ENCODE measurements at places on chromosomes 7 and 10. TPM values are rescaled to one million over a fixed set of nuclear protein-coding genes. Genes with fewer than 3 reads are reported as not detected.

The MRPS24 gene
- 121 TPM for total RNA-seq

The LDB3 gene
- total RNA-seq = 0.09 TPM

The ITIH2 gene
- total RNA-seq = not detected

DNA sequence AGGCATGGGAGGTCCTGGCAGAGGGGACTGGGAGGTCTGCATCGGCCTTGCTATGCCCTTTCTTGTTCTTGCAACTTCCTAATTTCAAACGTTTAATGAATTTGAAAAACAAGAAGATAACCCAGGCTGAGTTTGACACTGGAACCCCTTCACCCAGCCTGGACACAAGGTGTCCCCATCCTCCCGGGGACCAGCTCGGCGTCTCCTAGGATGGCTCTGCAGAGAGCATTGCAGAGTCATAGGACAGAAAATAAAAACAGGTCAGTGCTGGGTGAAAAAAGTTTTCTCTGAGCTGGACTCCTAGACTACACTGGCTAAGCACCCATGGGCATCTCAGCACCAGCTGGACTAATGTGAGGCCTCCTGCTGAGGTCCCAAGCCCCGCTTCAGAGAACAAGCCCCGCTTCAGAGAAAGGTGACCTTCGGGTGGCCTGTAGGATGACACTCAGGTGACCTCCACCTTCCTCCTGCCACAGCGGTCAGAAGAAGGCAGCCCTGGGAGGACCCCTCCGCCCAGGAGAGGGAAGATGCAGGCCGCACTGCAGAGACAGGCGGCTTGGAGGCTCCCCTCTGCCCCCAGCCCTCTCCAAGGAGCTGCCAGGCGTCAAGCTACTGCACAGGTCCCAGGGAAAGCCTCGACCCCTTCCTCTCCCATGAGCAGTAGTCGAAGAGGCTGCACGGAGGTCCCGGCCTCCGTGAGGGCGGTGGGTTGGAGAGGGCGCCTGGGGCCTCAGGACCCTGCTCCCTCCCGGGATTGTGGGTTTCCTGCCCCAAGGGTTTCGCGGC lies 9.3 kb upstream of the UNCX start:
- no peak overlapping the region for H3K27ac ChIP-seq
- no peaks in the 10 kb centered on the region for H3K36me3 ChIP-seq
- H3K4me3 ChIP-seq = no peak overlapping the region
- H3K4me1 ChIP-seq = no peaks in the 10 kb centered on the region
- H3K27me3 ChIP-seq = peaks cover 52% of the 10 kb centered on the region
- DNase-seq = no peak

DNA sequence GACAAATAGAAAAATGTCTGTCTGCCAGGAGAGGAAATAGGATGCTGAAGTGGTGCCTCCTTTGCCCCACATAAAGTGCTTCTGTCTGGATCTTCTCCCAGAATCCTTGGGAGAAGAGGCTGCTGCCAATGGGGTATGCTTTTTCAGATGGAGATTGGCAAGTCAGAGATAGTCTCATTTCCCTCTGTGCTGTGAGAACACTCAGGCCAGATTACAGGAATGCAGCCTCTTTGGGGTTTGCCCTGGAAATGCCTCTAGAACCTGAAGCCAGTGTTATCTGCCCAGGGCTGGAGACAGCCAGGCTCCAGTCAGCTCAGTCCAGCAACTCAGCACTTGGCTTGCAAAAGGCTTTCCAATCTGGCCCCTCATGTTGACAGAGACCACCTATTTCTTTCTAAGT lies 119.1 kb upstream of the PHYHIPL start:
- H3K36me3 ChIP-seq = no peaks in the 10 kb centered on the region
- H3K27ac ChIP-seq = no peak overlapping the region
- no peak overlapping the region for H3K4me3 ChIP-seq
- no peak for DNase-seq
- H3K27me3 ChIP-seq = no peaks in the 10 kb centered on the region

- no peak overlapping the region for H3K27ac ChIP-seq
- no peak overlapping the region for H3K4me3 ChIP-seq
- no peaks in the 10 kb centered on the region for H3K36me3 ChIP-seq
- peaks cover 6% of the 10 kb centered on the region for H3K27me3 ChIP-seq
- no peak for DNase-seq
Measured at GRCh38 chr10:88805924-88806323, 3.4 kb downstream of the LIPM start.

- H3K27me3 ChIP-seq = no peaks in the 10 kb centered on the region
- peaks cover 46% of the 10 kb centered on the region for H3K4me1 ChIP-seq
- peak overlapping the region; percentile 99 for H3K4me3 ChIP-seq
Measured at GRCh38 chr10:18659819-18660535, 746 bp downstream of the ARL5B start.

DNA sequence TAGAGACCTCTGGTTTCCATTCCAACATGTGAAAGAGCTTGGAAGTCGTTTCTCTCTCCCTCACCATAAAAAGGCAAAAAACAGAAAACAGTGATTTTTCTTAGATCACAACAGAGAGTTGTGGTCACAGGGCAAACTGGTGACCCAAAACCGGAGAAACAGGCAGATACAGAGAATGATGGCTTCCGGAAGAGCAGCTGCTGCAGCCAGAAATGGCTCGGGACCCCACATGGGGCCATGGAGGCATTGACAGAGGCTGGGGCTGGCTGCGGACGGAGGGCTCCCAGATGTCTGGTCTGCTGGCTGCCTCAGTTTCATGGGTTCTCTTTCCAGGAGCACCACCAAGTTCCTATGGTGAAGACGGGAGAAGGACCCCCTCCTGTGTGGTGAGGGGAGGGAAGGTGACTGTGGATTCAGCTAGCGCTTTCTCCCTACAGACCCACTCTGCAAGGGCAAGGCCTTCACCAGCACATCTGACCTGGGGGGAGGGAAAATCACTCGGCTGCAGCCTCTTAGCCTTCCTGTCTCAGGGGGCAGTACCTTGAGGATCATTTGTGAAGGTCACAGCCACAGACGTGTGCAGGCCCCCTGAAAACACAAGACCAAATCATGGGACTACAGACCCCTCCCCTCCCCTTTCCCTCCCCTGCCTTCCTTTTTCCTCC lies 81.4 kb downstream of the WDR37 start:
- no peaks in the 10 kb centered on the region for H3K36me3 ChIP-seq
- no peak for DNase-seq
- H3K4me3 ChIP-seq = no peak overlapping the region
- H3K27me3 ChIP-seq = no peaks in the 10 kb centered on the region
- H3K27ac ChIP-seq = no peak overlapping the region

DNA sequence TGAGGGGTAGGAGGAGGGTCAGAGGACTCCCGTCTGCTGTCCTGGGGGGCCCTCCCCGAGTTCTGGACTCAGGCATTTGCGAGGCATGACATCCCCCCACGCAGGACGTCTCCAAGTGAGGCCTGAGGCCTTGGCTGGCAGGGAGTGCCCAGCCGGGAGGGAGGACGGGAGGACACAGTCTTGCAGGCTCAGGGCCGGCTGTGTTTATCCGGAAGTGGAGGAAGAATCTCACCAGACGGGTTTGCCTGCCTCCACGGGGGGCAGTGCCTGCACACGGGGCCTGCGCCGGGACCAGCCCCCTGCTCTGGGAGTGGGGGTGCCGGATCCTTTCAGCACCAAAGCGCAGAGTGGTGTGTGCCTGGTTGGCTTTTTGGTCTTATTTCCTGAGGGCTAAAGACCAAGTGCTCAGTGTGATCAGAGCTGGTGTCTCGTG lies 10.9 kb downstream of the PWWP2B start:
- no peak for DNase-seq
- H3K4me3 ChIP-seq = no peak overlapping the region
- H3K27me3 ChIP-seq = no peaks in the 10 kb centered on the region
- H3K27ac ChIP-seq = no peak overlapping the region

All from activated CD4-positive, alpha-beta T cell treated with anti-CD3 and anti-CD28 coated beads for 36 hours (primary cell).